HEK293T (cell line): ENCODE measurements at places on chromosomes 2 and 18.

- DNase-seq = no peak
Measured at GRCh38 chr2:224086226-224086914, 47.3 kb upstream of the SERPINE2 start.

GRCh38 chr2:65382776-65383357 lies 49.5 kb downstream of the SPRED2 start:
- DNase-seq = peak; percentile 36

DNA sequence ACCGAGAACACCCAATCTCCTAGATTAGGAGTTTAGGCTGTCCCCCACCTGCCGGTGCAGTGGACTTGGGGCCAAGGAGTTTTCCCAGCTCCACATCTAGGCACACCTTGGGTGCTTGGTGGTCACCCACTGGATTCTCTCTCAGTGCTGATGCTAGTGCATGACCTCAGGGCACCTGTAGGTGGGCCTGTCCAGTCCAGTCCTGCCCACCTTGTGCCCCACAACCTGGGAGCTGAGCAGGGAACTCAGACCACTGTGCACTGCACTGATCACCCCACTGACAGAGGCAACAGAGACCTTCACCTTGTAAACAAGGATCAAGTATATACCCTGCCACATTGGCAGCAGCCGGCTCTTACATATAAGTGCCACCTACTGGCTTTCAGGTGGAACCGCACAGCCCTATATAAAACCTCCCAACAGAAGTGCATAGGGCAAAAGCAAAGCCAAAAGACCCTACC lies 12.7 kb upstream of the CDH19 start:
- DNase-seq = peak; percentile 5

DNA sequence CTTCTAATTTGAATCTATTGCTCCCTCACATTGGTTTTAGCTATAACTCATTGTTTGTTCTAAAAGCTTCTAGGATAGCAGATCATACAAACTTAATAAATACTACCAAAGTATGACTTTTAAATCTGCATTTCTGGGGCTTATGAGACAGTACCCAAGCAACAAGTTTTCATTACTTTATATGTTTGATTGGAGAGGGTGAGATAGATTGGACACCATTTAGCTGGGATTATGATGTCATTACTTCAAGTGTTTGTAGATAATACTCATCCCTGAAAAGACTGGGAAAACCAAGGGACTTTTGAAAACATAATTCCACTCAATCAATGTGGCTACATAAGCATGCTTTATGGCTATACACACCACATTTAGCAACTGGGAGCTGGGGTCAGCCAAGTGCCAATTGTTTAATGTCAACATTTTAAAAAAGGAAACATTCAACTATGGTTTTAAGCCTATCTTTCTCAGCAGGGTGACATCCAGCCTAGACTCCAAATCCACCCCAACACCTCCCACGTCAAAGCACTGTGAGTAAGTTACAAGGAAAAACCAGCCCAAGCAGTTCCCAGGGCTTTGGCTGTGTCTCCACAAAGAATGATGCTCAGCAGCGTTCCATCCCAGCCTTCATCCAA lies 119.9 kb downstream of the ETAA1 start:
- DNase-seq = no peak

- DNase-seq = peak; percentile 20
Measured at GRCh38 chr2:34570266-34570872, 971.3 kb upstream of the FAM98A start.

DNA sequence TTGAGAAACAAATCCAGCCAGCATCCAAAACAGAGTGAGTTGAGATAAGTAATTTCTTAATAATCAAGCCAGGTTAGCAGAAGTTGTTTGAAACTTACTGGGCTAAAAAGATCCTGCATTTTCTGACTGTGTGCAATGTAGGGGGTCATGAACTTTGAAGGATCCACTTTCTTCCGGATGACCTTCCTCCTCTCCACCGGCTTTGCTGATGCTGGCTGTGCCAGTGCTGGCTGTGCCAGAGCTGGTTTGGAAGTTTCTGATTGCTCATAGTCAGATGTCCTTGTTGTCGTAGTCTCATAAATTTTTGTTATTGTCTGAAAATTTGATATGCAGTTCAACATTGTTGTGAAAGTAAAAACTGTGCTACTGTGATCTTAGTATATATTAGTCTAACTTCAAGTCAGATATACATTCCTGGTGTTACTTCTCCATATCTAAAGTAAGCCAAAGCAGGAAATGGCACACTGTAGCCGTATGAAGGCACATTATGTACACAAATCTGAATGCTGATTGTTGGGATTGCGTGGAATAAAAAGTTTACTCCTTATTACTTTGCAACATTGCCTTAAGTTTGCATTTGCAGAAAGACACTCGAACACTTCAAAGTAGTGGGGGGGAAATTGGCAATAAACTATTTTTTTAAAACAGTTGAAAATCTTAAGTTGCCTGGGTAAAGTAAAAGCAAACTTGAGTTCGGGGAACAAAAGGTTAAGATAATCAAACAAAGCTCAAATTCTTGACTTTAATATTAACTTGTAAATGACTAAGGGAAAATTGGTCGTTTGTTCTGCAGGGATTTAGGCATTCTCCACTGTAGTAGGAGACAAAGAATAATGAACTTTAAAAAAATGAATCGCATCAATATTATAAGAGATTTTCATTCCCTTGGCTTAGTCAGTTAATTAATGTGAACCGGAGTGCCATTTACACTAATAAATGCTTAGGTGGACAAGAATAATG lies 6.4 kb downstream of the NEB start:
- DNase-seq = no peak

GRCh38 chr2:205383601-205384000 lies 298.7 kb upstream of the NRP2 start:
- DNase-seq = no peak

DNA sequence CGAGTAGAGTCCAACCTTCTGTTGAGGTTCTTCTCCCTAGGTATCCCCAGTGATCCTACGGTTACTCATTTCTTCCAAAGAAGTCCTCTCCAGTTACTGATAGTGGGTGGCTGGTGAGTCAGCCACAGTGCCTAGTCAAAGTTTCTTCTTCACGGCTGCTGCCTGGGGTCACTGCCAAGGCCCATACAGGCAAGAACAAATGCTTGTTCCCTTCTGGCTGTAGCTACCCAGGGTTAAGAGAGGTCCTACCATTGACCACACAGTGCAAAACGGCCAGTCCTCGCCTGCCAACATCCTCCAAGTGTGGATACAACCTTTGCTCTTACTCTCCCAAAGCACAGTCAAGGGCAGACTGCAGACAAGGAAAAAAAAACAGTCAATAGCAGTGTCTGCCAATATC lies 2.9 kb upstream of the PTPN4 start:
- DNase-seq = no peak

DNA sequence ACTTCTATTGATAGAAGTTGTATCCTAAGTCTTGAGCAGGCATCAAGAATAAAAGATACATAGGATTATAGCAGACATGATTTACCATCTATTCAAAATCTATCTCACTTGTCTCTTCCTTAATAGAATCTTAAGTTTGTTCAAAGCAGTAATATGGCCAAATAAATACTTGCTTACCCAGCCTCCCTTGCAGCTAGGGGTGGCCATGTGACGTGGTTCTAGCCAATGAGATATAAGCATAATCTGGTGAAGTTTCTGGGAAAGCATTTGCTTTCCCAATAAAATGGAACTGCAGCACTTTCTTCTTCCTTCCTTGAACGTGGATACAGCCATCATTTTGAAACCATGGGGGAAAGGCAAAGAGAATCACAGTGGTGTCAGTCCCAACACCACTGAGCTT lies 33.7 kb upstream of the SLC1A4 start:
- DNase-seq = no peak

GRCh38 chr2:88614497-88615157 lies 12.6 kb downstream of the EIF2AK3 start:
- DNase-seq = no peak

DNA sequence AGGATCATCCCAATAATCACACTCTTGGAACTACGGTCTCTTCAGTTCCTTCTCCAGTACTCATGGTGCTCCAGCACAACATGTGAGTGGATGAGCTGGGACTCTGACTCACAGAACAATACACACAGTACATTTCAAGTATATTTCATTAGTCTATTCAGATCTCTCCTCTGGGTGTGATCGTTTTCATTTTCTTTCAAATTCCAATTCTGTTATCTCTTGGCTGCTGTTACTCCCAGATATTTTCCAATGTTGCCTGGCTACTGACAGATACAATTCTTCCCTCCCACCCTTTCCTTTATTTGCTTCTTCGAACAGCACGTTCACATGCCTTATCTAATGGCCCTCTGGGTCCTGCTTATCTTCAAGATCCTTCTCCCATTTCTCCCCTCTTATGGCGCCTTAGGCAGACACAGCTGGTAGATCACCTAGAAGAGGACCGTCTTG lies 216.0 kb downstream of the ACKR3 start:
- no peak for DNase-seq

DNA sequence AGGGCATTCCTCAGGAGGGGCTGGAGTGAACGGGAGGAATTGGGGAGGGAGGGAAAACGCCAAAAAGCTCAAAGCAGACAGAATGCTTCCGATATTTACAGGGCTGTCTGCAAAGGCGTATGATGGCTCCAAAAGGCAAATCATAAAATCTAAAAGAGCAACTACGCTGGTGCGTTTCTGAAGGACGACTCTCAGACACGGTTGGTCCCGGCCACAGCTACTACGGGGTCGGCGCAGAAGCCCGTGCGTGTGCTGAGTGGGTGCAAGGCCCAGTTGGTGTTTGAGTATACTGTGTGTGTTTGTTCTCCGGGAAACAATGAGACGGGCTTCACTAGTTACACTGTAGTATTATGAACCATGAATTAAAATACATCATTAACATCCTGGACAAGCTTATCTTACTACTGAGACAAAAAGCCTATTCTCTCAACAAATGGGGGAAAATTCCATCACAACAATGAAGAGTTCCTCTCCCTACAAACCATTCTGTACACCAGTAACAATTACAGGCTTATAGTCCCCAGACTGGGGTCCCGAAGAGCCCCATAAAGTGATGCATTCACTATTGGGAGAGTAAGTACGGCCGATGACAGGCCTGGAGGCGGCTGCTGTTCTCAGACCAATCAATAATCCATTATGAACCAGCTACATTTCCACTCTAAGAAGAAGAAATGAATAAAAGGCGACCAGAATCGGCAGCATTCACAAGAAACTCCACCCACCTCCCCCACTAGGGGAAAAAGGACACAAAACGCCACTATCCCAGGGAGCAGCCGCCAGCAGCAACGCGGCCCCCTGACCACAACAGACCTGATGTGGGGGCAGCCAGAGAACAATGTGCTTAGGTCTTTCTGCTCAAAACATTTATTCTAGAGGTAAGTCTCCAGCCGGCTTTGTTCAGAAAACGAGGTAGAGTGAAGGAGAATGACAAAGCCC lies 43.4 kb downstream of the ZNF516 start:
- DNase-seq = no peak

DNA sequence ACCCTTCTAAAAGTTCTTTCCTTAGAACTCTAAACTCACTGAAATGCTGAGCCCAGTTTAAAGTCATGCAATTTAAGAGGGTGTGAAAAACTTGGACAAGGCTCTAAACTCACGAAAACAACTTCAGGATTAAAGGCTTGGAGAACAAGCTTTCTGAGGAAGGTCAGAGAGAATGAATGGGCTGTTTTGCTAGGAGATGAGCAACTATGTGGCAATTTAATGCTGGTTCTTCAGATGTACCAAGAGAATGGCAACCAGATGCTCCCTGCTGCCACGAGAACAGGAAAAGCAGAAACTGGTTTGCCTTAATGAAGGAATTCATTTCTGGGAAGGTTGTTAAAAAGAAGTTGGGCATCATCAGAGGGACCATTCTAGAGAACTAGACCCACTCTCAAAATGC lies 77.8 kb upstream of the PMAIP1 start:
- no peak for DNase-seq

DNA sequence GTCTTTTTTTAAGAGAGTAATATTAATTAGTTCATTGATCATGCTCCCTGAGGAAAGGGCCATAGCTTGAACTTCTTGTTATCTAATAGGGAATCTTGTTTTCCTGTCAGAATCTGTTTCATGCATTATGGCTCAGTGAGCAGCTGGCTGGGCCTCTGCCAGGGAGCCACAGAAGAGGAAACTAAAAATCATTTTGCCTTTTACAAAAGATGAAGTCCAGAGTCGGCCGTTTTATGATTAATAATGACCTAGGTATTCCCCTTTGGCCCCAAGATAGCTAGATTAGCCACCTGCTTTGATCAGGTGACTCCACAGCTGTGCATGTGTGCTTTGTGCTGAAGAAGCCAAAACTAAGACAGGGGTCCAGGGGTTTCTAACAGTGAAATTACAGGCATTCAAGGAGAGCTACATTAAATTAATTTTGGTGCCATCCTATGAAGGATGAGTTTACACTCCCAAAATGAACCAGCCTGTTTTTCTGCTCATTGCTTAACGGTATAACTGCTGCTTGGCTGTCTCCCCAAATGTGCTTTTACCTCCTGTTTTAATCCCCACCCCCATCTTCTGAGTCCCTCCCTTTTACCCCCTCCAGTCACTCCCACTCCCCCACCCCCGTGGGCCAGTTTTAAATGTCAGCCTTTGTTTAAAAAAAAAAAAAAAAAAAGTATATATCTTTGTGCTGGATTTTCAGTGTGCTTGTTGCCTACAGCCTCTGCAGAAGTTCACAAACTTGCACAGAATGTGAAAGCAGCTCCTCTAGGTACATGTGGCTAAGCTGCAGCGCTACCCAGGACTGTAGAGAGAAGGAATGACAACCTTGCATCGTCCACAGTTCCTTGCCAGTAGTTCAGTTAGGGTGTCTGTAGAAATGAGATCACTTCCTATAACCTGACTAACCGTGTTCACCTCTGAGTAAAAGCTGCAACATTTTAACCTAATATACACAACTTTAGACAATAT lies 93.1 kb downstream of the CABLES1 start:
- DNase-seq = no peak

DNA sequence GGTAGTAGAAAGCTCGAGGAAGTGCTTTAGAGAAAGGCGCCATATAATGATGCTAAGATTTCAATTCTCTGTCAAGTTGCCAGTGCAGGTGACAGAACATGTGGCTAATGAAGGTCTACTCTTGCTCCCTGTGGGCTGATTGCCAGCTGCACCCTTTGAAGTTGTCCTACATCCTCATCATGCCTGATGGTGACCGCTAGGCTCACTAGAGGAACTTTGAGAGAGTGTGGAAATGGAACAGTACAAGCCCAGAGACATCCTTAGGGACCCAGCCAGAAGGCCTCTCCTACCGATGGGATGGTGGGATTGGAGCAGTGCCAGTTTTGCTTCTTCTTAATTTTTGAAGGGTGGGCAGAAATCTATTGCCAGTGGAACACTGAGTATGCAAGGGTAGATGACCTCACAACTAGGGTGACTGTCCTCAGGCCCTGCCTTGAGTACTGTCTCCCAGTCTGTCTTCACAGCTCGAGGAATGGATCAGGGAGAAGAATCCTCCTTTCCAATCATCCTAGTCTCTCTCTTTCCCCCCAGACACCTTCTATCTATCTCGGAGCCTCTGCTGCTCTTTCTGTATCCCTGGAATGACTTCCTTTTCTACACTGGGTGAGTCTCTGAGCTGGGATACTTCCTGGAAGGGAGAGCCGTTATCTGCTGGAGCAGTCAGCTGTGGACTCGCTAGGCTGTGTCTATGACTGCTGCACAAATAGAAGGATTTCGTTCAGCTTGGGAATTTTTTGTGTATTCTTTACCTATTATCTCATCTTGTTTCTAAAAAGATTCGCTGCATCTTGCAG lies 33.5 kb downstream of the LGALSL start:
- DNase-seq = peak; percentile 28
